Thymus (tissue), 14 donors: ENCODE measurements at places on chromosomes 16 and 17. TPM values are rescaled to one million over a fixed set of nuclear protein-coding genes. Genes with fewer than 3 reads are reported as not detected.

The CEMP1 gene
- total RNA-seq = 0.47 TPM

GRCh38 chr17:14211246-14211645 lies 25.4 kb downstream of the CDRT15 start:
- no peak overlapping the region for H3K4me3 ChIP-seq
- H3K27me3 ChIP-seq = no peaks in the 10 kb centered on the region
- H3K36me3 ChIP-seq = no peaks in the 10 kb centered on the region
- no peak overlapping the region for H3K27ac ChIP-seq
- no peak for DNase-seq
- H3K4me1 ChIP-seq = no peaks in the 10 kb centered on the region

The NEK8 gene
- 2.2 TPM for total RNA-seq

DNA sequence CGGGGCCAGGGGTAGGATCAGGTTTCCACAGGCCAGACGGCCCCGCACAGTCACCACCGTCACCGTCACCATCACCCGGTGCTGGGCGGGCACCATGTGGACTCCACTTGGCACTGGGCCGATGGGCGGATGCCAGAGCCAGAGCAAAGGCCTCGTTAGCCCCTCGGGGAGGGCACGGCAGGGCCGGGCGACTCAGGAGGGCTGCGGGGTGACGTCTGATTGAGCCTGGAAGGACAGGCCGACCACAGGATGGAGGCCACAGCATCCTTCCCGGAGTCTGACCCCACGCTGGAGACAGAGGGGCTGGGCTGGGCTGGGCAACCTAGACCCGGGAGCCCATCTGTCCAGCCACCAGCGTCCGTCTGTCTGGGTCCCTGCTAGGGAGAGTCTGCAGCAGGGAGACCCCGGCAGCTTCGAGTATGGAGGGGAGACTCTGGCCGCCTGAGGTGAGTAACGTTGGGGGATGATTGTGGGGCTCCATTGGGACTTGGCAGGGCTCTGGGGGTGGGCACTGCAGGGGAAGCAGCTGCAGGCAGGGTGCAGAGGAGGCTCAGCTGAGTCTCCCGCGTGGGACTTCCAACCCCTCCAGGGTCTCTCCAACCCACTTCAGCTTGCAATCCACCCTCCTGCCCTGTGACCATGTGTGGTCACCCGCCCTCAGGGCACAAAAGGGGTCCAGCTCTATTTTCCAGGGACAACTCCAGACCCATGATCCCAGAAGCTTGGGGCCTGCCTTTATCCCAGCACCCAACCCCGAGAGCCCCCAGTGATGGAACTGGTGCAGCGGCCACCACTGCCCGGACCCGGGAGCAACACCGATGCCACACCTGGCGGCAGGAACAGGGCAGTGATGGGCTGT lies 22.6 kb downstream of the SLC25A10 start:
- H3K27ac ChIP-seq = no peak overlapping the region
- no peak overlapping the region for H3K4me3 ChIP-seq
- H3K27me3 ChIP-seq = peaks cover 77% of the 10 kb centered on the region
- H3K4me1 ChIP-seq = peaks cover 4% of the 10 kb centered on the region
- no peak for DNase-seq
- H3K36me3 ChIP-seq = no peaks in the 10 kb centered on the region

DNA sequence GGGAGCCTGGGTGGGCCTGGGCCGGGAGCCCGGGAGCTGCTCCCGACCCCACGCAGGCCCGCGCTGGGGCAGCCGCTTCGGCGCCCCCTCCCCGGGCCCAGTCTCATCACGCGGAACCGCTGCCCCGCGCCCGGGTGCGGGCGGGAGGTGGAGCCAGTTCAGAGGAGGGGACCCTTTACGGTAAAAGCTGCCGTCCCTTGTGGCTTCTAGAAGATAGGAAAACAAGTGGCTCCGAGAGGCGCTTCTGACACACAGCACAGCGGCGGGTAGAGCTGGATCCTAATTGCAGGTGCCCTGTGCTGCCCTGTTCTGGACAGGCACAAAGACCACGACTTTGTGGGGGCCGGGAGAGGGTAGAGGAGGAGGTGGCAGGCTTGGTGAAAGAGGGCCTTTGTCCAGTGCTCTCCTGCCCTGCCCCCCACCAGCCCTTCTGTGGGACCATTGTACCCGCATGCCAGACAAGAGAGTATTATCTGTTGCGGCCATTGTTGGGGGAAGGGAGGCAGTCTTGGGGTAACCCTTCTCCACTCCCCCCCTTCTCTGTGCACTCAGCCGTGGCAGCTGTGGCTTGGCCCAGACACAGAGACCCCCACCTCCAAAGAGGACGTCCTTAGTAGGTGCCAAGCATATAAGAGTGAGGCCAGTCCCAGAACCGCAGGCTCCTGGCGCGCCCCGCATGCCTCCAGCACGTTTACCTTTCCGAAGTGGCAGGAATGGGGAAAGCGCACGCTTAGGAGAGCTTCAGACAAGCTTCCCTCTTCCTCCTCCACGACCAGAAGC lies 736 bp downstream of the CNP start:
- DNase-seq = no peak
- no peaks in the 10 kb centered on the region for H3K27me3 ChIP-seq
- peak overlapping the region; percentile 54 for H3K27ac ChIP-seq
- peaks cover 32% of the 10 kb centered on the region for H3K36me3 ChIP-seq
